Head of caudate nucleus (tissue), 42 donors: ENCODE measurements at places on chromosomes 3 and 15.
A peak's percentile ranks its signal among the peaks of the same experiment; 100 is the strongest.

- DNase-seq: no peak
Observed at GRCh38 chr3:57157545-57157944, 7.6 kb downstream of the IL17RD start.

DNA sequence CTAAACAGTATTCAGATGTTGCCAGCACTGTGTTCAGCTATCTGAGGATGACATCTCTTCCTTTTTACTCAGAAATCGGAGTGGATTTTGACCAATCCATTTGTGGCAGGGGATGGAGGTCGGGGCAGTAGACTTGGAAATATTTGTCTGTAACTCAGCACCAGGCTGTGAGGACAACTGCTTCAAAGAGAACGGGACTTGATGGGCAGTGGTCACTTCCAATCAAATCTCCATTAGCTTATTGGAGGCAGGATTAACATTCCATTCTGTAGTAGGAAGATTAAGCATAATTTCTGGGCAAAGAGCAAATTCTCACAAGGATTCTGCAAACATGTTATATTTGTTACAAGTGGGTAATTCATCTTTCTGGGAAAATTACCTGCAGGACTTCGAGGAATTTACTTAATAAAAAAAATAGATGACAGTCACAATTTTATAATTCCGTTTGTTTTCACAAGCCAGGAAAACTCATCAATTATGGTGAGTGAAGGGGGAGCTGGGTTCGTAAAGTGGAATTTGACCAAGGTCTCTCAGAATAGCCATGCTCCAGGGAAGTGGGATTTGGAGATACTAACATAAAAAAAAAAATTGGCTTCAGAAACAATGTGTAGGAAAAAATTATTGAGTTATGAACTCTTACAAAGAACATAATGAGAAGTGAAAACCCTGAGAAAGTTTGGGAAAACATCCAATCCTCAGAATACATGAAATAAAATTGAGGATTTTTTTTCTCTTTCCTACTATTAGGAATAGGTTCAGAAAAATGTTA lies 18.1 kb downstream of the CRABP1 start:
- no peak for DNase-seq

DNA sequence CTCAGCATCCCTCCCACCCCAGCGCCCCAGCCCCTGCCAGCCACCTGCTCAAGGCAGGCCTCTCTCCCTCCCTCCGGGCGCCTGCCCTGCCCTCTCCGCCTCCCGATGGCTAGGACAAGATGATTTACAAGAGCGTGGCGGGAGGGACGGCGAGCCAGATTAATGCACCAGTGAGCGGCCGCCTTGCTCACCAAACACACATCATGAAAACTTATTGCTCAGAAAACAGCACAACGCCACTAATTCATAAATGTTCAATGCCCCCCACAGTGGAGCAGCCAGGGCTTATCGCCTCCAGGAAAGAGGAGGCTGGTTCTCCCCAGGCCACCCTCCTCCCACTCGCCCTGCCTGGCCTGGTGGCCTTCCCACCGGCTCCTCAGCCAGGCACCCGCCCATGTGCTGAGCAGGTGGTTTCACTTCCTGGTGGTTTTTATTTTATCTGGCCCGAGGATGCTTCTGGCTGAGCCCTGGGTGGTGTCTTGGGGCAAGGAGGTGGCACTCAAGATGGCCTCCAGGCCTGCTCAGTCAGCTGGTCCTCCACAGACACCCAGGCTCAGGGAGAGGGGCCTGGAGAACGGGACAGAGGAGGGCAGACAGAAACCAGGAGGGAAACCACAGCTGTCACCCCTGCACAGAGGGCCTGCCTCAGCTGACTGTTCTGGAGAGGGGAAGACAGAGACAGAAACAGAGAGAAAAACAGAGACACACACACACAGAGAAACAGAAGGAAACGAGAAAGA lies 284.9 kb downstream of the UACA start:
- no peak for DNase-seq

- DNase-seq: no peak
Observed at GRCh38 chr3:155701882-155702465, 42.9 kb downstream of the PLCH1 start.

GRCh38 chr3:44833394-44833793 lies 28.3 kb upstream of the TMEM42 start:
- no peak for DNase-seq

DNA sequence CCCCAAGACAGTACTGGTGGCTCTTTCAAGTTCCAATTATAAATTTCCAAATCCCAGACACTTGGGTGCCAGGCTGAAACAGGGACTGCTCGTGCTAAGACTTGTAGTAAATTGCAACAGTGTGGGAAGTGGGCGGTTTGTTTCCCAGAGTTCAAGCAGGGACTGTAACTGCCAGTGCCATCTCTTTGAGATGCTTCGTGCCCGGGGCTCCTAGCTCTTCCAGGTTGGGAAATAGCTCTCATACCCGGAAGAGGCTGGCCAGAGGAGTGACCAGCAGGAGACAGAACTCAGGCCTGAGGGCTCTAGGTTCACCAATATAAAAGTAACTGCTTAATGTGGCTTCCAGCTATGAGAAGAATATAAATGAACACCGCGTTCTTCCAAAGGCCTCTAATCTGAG lies 54.0 kb upstream of the NEO1 start:
- peak; percentile 40 for DNase-seq

DNA sequence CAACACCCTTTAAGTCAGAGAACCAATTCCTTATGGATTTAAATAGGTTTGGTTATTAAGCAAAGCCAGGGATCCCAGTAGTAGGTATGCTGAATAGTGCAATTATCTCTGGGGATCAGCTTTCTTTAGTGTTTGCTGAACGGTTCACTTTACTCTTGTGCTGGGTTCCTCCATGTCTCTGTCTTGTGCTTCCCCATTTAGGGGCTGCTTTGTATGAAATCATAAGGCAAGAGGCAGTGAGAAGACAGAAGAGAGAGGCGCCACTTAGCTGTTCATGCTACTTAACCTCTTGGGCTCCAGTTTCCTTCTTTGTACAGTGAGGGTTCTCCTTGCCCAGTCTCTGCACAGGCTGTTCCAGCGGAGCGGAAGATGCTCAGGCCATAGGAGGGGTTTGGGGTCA lies 3.5 kb downstream of the ST6GAL1 start:
- DNase-seq: no peak

DNA sequence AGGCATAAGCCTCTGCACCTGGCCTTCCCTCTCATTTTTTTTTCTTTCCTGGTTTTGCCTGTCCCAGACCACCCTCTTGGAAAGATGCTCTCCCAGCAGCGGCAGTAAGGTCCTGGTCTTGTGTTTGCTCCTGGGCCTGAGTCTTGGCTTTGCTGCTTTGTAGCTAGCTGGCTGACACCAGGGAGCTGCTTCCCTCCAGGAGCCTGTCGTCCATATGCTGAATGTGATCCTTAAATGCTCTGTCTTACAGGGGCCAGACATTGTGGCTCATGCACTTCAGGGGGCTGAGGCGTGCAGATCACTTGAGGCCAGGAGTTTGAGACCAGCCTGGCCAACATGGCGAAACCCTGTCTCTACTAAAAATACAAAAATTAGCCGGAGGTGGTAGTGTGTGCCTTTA lies 17.2 kb downstream of the FLNB start:
- DNase-seq: no peak

- peak; percentile 31 for DNase-seq
Observed at GRCh38 chr3:28835751-28836150, 445.1 kb upstream of the RBMS3 start.

GRCh38 chr3:31433679-31433992 lies 99.1 kb upstream of the STT3B start:
- no peak for DNase-seq

DNA sequence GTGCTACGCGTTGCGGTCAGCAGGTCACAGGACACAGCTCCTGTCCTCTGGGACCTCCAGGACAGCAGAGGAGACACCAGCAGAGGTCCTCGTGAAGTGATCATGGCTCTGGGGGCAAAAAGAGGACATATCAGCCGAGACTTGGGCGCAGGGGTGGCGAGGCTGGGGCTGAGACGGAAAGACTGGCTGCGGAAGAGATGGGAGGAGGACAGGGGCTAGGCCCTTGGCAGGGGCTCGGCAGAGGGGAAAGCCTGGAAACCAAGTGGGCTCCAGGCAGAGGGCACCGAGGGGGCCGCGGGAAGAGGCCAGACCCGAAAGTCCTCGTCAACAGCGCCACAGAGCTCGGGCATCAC lies 4.9 kb upstream of the CFAP100 start:
- DNase-seq: no peak

- no peak for DNase-seq
Observed at GRCh38 chr3:4021162-4021561, 221.9 kb downstream of the LRRN1 start.

- no peak for DNase-seq
Observed at GRCh38 chr3:133256787-133257483, 142.9 kb upstream of the BFSP2 start.

GRCh38 chr15:94970802-94971201 lies 739.4 kb downstream of the MCTP2 start:
- no peak for DNase-seq

- DNase-seq: no peak
Observed at GRCh38 chr3:153330901-153331300, 168.9 kb downstream of the RAP2B start.

DNA sequence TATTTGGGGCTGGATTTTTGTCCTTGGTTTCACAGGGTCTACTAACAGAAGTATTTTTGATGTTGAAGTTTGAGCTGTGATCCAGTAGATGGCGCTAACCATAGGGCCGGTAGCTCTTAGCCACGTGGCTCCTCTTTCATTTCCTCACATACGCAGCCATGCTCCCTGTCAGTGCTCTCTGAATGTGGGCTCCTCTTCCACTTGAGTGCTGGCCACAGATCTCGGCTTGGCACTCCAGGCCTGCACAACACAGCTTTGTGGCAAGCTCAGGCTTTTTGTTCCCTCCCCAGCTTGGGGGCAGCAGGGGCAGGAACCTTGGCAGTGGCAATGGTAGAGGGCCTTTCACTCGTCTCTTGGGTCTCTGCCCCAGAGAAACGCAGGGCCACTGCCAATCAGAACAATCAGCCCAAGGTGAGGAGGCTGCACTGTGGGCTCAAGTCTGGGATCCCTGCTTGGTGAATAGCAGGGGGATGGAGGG lies 18.6 kb upstream of the DNAAF4 start:
- DNase-seq: no peak

DNA sequence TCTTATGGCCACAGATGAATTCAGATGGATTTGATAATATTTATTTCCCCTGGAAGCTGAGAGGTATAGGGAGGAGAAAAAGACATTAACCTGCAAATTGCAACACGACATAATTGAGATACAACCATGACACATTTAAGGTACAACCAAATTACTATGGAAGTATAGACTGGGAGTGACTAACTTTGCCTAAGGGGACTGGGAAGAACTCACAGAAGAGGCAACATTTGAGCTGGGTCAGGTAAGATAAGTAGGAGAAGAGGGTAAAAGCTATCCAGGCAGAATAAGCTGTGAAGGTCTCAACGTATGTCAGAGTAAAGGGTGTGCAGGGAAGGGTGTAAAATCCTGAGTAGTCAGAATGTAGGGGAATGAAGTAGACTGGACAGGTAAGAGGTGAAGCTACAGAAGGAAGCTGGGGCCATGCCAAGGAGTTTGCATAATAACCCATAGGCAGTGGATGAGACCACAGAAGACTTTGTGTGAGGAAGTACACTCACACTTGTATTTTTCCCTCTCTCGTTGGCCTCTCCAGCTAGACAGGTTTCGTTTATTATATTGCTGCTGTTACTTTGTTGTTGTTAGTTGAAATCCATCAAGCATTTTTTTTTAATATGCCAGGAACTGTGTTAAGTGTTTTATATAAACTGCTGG lies 28.0 kb upstream of the PTX3 start:
- DNase-seq: no peak

DNA sequence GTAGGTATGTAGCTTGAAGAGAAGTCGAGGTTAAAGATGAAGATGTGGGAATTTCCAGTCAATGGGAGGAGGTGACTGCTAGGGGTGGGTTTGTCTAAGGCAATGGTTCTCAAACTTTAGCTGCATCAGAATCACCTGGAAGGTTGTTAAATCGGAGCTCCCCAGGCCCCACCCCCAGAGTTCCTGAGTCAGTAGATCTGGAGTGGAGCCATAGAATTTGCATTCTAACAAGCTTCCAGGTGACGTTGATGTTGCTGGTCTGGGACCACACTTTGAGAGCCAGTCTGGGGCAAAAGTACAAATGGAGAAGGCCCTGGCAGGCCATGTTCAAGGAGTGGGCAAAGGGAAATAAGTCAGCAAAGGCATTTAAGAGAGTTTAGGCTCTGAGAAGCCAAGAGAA lies 69.1 kb downstream of the CMTM8 start:
- no peak for DNase-seq

GRCh38 chr3:155356594-155357370 lies 63.3 kb upstream of the STRIT1 start:
- no peak for DNase-seq

- no peak for DNase-seq
Observed at GRCh38 chr15:43789409-43789808, 2.7 kb upstream of the SERF2 start.

- no peak for DNase-seq
Observed at GRCh38 chr3:73432023-73432705, 192.6 kb downstream of the PDZRN3 start.
